GM12892 (cell line): ENCODE measurements at places on chromosomes 12 and 14.

DNA sequence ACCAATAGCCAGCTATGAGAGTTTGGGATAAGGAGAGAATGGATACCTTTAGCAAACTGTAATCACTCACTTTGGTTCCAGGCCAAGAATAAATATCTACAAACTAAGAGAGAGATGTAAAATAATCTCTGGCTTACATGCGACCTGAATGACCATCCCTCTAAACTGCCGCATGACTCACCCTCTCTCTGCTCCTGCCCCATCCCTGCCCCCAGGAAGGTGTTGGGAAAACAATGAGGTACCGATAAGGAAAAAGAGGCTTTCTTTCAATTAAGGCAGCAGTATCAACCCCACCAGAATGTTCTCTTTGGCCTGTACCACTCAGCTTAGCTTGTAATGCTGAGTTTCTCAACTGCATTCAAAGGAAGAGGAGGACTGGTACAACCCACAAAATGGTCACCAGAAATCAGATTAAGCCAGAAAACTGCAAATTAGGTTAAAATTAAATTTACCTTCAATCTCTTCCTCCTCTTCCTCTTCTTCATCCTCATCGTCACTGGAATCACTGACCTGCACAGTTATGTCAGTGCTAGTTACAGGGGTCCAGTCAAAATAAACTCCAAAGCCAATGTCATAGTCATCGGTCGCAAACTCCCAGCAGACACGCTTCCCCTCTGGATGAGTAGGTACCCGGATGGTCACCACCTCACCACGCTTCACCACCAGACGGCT is 22.0 kb downstream of the GSTZ1 start:
- no peak for DNase-seq

GRCh38 chr14:45916340-45916953 is 663.4 kb upstream of the MIS18BP1 start:
- DNase-seq, result no peak

DNA sequence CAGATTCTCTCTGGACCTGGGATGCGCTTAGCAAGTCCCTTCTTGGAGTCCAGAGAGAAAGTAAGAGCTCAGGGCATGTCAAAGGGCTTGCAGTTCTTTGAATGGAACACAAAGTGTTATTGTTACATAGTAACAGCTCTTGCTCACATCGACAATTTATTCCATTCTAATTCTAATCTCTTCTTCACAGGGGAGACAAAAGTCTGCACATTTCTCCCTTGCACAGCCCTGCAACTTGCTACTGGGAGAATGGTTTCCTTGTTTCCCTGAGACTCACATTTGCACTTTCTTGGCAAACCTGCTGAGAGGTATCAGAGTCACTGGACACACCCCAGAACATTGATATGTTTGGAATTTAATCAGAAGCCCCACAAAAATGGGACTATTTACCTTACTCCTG is 209.9 kb upstream of the IGF1 start:
- DNase-seq, result no peak

DNA sequence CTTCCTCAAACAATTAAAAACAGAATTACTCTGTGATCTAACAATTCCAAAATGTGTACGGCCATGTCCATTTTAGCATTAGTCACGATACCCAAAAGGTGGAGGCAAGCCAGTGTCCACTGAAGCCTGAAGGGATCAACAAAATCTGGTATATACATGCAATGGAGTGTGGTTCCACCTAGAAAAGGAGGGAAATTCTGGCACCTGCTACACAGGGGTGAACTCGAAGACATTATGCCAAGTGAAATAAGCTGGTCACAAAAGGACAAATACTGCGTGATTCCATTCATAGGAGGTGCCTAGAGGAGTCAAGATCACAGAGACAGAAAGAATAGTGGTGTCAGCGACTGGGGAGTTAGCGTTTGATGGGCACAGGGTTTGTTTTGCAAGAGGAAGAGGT is 331.4 kb downstream of the MED13L start:
- no peak for DNase-seq

GRCh38 chr12:131242741-131243496 is 289.2 kb downstream of the ADGRD1 start:
- no peak for DNase-seq

DNA sequence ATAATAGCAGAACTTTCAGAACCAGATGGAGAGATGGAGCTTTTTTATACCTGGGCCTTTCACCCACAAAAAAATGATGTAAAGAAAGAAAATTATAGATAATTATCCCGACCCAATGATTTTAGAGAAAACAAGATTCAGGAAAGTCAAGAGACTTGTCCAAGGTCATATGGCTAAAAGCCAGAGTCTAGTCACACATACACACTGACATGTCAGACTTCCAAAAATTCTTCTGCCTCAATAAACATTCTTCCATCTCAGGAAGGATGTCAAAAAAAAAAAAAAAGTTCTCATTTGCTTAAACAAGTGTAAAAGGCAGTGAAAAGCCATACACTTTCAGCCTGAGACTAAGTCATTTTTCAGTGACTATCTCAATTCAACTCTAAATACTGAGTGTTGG is 116.0 kb downstream of the PRICKLE1 start:
- DNase-seq, result no peak
